ENCODE measurements at places on chromosomes 13 and 19. TPM values are rescaled to one million over a fixed set of nuclear protein-coding genes. Genes with fewer than 3 reads are reported as not detected.

GRCh38 chr13:105311094-105311493 is 1224.4 kb downstream of the EFNB2 start:
- H3K4me1 ChIP-seq: no peaks in the 10 kb centered on the region
- no peaks in the 10 kb centered on the region for H3K27me3 ChIP-seq
- no peak overlapping the region for H3K27ac ChIP-seq
- no peak overlapping the region for H3K4me3 ChIP-seq

The ZBTB7A gene
- 32.7 TPM for total RNA-seq

GRCh38 chr13:110911880-110912279 is 3.0 kb downstream of the ANKRD10 start:
- peaks cover 23% of the 10 kb centered on the region for H3K36me3 ChIP-seq
- peak overlapping the region; percentile 80 for H3K27ac ChIP-seq
- no peaks in the 10 kb centered on the region for H3K27me3 ChIP-seq
- DNase-seq: peak; percentile 54
- peaks cover 45% of the 10 kb centered on the region for H3K4me1 ChIP-seq
- H3K4me3 ChIP-seq: peak overlapping the region; percentile 67

- H3K27me3 ChIP-seq: no peaks in the 10 kb centered on the region
- H3K4me3 ChIP-seq: no peak overlapping the region
- no peak for DNase-seq
- peaks cover 6% of the 10 kb centered on the region for H3K36me3 ChIP-seq
Measured at GRCh38 chr13:111948811-111949210, 118.1 kb upstream of the SOX1 start.

- no peak for DNase-seq
- H3K36me3 ChIP-seq: no peaks in the 10 kb centered on the region
- no peak overlapping the region for H3K4me3 ChIP-seq
- H3K4me1 ChIP-seq: peaks cover 6% of the 10 kb centered on the region
- H3K27me3 ChIP-seq: peaks cover 9% of the 10 kb centered on the region
Measured at GRCh38 chr13:51811920-51812451, 8.0 kb upstream of the DHRS12 start.

DNA sequence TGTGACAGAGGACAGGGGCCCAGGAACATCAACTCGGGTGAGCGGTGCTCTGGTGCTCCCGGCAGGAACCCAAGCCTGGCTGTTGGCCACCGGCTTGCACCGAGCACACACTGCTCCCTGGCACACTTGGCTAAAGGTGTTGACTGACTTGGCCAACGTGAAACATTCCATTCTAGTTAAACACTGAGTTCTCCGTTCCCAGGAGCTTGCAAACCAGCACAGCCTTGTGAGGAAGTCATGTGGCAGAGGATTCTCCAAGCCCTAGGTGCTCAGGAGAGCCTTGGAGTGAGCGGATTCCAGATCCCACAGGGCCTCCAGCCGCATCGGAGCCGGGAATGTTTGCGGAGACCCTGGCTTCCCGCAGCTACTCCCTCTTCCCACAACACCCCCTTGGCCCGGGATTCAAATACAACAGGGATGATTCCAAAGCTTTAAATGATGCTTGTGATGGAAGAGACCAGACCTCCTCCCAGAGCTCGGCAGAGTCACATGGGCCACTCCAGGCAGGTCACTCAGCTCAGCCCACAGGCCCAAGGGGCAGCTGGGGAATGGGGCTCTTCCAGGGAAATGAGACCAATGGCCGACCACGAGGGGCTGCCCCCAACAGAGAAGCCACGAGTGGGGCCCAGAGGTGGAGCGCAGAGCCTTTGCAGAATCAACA is 2.9 kb downstream of the C13orf46 start:
- peak; percentile 96 for DNase-seq
- peak overlapping the region; percentile 67 for H3K4me3 ChIP-seq
- H3K36me3 ChIP-seq: peaks cover 5% of the 10 kb centered on the region
- peaks cover 5% of the 10 kb centered on the region for H3K4me1 ChIP-seq
- H3K27me3 ChIP-seq: no peaks in the 10 kb centered on the region

The NXNL1 gene
- not detected for total RNA-seq

The PSG3 gene
- total RNA-seq: not detected

DNA sequence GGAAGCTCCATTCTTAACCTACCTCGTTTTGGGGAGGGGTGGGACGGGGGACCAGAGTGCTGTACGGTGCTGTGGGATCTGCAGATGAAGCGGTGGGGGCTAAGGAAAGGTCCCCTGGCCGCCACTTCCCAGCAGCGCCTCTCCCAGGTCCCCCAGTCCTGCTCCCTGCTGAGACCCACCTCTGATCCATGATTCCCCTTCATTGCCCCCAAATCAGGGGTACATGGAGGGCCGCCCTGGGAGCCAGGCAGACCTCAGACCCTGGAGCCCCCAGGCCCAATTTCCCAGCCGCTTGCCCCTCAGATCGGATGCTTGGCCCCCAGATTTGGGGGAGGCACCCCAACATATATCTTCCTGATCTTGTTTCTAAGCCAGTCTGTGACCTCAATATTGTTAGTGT is 3.8 kb upstream of the FAM98C start:
- no peak for DNase-seq
- no peaks in the 10 kb centered on the region for H3K27me3 ChIP-seq
- H3K36me3 ChIP-seq: peaks cover 6% of the 10 kb centered on the region
- no peak overlapping the region for H3K4me3 ChIP-seq

The ZNF844 gene
- not detected for total RNA-seq

GRCh38 chr13:20297181-20297580 is 65.1 kb upstream of the GJB6 start:
- no peaks in the 10 kb centered on the region for H3K4me1 ChIP-seq
- H3K36me3 ChIP-seq: no peaks in the 10 kb centered on the region
- H3K27me3 ChIP-seq: no peaks in the 10 kb centered on the region
- H3K27ac ChIP-seq: no peak overlapping the region
- no peak overlapping the region for H3K4me3 ChIP-seq

The SOHLH2 gene
- 1.2 TPM for total RNA-seq

DNA sequence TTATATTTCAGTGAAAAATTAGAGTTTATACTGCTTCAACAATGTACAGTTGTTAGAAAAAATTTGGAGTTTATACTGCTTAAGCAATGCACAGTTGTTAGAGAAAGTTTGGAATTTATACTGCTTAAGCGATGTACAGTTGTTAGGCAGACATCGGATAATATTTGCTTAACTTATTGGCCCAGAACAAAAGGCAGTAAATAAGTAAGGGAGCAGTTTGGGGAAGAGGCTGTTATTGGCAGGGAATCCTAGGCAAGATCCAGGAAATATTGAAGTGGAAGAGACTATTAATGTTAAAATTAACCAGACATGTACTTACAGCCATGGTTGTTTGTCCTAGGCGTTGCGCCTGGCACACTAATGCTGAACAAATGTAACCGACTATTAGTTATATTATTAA is 166.9 kb downstream of the GPC5 start:
- peaks cover 25% of the 10 kb centered on the region for H3K27me3 ChIP-seq
- no peak for DNase-seq
- no peaks in the 10 kb centered on the region for H3K36me3 ChIP-seq

The TRIP10 gene
- 45.4 TPM for total RNA-seq

The ACP5 gene
- not detected for total RNA-seq

- H3K4me3 ChIP-seq: no peak overlapping the region
- no peaks in the 10 kb centered on the region for H3K27me3 ChIP-seq
- H3K36me3 ChIP-seq: peaks cover 14% of the 10 kb centered on the region
- H3K4me1 ChIP-seq: peaks cover 20% of the 10 kb centered on the region
Measured at GRCh38 chr19:44684892-44685863, 13.8 kb upstream of the CEACAM16 start.

- no peak overlapping the region for H3K27ac ChIP-seq
- no peaks in the 10 kb centered on the region for H3K4me1 ChIP-seq
- no peaks in the 10 kb centered on the region for H3K36me3 ChIP-seq
- no peak overlapping the region for H3K4me3 ChIP-seq
Measured at GRCh38 chr13:112078216-112078615, 11.3 kb downstream of the SOX1 start.

The ISOC2 gene
- 59.9 TPM for total RNA-seq

- no peak for DNase-seq
- H3K4me1 ChIP-seq: no peaks in the 10 kb centered on the region
- no peak overlapping the region for H3K4me3 ChIP-seq
- no peak overlapping the region for H3K27ac ChIP-seq
- no peaks in the 10 kb centered on the region for H3K27me3 ChIP-seq
Measured at GRCh38 chr13:55577082-55577846, 1563.5 kb upstream of the PRR20A start.

- no peak overlapping the region for H3K27ac ChIP-seq
- no peaks in the 10 kb centered on the region for H3K36me3 ChIP-seq
- H3K27me3 ChIP-seq: no peaks in the 10 kb centered on the region
- DNase-seq: peak; percentile 16
- no peaks in the 10 kb centered on the region for H3K4me1 ChIP-seq
Measured at GRCh38 chr19:38031423-38031770, 124.4 kb downstream of the SIPA1L3 start.

GRCh38 chr13:51286135-51287002 is 53.1 kb upstream of the SERPINE3 start:
- H3K27ac ChIP-seq: no peak overlapping the region
- H3K36me3 ChIP-seq: no peaks in the 10 kb centered on the region
- H3K4me1 ChIP-seq: no peaks in the 10 kb centered on the region
- DNase-seq: peak; percentile 76
- H3K27me3 ChIP-seq: no peaks in the 10 kb centered on the region
- no peak overlapping the region for H3K4me3 ChIP-seq

The FUT1 gene
- 14.7 TPM for total RNA-seq
